Kidney (tissue), 22 donors: ENCODE measurements at places on chromosomes 1 and 21. TPM values are rescaled to one million over a fixed set of nuclear protein-coding genes. Genes with fewer than 3 reads are reported as not detected.
A peak's percentile ranks its signal among the peaks of the same experiment; 100 is the strongest.

The CASQ1 gene
- 0.57 TPM for total RNA-seq

The HNRNPU gene
- total RNA-seq: 329 TPM

The ARTN gene
- total RNA-seq: 1.9 TPM

The GIPC2 gene
- 10.7 TPM for total RNA-seq

The RGL1 gene
- 30.7 TPM for total RNA-seq

The P3R3URF gene
- total RNA-seq: not detected

The FOXJ3 gene
- total RNA-seq: 45.5 TPM

The PCAT6 gene
- 2.0 TPM for total RNA-seq

The SH2D5 gene
- total RNA-seq: 0.57 TPM

The FAM72C gene
- total RNA-seq: 0.38 TPM

The GNG4 gene
- total RNA-seq: not detected

DNA sequence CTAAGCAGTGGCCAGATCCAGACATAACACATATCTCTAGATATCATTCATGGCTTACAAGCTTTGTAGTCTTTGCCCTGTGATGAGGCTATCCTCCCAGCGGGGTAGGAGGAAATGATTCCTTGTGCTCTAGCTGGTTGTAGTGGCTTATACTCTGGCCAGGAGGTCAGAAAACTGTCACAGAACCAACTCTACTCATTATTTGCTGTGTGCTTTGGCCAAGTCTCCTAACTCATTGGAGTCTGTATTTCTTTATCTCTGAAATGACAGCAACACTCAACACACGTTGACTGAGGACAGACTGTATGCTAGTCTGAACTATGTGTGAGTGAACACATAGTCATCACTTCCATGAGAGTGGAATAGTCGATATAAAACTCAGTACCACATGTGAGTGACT lies 116.7 kb upstream of the F3 start:
- no peak for DNase-seq

DNA sequence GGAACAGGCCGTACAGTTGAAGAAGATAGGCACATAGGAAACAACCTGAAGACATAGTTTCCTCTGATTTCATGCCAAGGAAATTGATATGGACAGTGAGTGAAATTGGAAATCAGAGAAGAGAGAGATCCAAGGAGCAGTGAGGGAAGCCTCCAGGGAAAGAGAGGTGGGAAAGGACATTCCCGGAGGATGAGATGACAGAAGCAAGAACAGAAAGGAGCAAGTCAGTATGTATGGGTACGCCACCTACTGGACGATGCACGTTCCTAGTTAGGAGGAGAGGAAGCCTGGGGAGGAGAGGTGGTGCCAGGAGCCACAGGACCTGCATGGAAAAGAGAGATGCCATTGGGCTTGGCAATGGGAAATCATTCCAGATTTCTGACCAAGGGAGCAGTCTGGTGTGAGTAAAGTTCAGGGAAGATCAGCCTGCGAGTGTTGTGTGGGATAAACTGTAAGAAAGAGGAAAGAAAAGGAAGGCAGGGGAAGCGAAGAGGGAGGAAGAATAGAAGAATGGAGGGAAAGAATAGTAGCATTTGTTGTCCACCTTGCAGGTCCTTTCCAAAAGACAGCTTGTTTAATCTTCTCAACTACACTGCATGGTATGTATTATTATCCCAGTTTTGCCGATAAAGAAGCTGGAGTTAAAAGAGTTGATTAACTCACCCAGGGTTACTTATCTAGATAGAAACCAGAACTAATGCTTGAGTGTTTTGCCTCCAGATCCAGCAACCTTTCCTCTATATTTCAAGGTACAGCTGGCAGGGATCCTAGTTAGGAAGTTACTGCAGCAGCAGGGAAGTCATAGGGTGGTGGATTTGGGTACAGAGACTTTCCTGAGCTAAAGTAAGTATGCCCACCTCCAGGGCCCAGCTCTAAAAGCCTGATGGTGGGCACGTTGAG lies 27.4 kb downstream of the C1orf116 start:
- peak; percentile 56 for DNase-seq

GRCh38 chr1:167416506-167416905 lies 101.8 kb downstream of the CD247 start:
- DNase-seq: no peak

GRCh38 chr1:25727635-25728286 lies 72.2 kb upstream of the SELENON start:
- DNase-seq: peak; percentile 73

DNA sequence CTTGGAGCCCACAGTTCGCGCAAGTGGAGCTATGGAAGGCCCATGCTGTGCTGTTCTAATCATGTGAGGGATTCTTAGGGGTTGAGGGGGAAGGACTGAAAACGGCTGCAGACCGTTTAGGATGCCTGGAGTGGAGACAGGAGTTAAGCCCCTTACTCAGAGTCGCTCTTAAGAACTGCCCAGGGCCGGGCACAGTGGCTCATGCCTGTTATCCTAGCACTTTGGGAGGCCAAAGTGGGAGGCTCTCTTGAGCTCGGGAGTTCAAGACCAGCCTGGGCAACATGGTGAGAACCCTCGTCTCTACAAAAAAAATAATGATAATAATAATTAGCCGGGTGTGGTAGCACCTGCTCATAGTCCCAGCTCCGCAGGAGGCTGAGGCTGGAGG lies 1.1 kb downstream of the ZNF672 start:
- DNase-seq: no peak

GRCh38 chr1:204678721-204679475 lies 6.6 kb downstream of the LRRN2 start:
- no peak for DNase-seq

- no peak for DNase-seq
Measured at GRCh38 chr1:202217516-202217915, 23.9 kb downstream of the LGR6 start.

GRCh38 chr21:34914239-34914638 lies 134.9 kb downstream of the RUNX1 start:
- no peak for DNase-seq

DNA sequence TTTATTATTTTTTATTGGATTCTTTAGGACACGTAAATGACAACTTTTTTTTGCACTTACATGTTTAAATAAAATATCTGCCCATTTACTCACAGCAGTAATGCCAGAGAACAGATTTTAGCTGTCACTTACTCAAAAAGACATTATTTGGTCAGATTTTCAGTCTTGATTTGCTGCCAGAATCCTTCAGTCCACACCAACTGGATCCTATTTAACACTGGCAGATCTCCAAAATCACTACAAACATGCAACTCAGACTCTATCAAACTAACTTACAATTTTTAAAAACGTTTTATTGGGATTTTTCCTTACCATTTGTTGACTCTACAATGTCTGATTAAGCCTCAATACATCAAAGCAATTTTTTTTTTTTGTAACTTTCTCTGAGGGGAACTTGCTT lies 11.1 kb downstream of the ATP6V1G3 start:
- DNase-seq: no peak

DNA sequence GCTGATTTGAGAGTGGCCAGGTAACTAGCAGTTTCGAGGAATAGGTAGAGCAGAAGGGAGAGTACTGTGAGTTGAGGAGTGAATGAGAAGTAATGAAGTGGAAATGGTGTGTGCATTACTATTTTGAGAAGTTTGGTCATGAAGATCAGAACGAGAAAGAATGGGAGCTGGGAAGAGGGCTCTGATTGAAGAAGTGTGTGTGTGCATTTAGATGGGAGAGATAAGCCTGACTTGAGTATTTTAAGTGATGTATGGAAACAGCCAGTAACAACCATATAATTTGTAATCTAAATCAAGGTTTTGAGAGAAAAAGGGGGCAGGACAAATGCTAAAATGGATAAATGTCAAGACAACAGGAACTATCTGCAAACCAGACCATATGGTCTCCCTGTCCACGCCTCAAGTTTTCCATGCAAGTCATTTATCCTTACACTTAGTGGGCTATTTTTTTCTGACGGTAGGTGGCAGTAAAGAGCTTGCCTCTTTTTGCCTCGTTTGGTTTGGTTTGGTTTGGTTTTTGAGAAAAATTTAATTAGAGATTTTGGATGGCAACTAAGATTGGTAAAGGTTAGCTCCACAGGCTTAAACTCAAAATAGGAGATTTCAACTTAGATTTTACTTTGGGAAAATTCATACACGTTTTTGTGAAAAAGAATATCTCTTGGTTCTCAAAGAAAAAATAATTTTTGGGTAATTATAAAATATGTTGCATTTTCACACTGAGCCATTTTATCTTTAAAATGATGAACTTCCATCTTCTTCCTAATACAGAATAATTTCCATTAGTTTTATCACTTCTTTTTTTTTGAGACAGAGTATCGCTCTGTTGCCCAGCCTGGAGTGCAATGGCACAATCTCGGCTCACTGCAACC lies 9.5 kb upstream of the B3GALNT2 start:
- DNase-seq: peak; percentile 91

DNA sequence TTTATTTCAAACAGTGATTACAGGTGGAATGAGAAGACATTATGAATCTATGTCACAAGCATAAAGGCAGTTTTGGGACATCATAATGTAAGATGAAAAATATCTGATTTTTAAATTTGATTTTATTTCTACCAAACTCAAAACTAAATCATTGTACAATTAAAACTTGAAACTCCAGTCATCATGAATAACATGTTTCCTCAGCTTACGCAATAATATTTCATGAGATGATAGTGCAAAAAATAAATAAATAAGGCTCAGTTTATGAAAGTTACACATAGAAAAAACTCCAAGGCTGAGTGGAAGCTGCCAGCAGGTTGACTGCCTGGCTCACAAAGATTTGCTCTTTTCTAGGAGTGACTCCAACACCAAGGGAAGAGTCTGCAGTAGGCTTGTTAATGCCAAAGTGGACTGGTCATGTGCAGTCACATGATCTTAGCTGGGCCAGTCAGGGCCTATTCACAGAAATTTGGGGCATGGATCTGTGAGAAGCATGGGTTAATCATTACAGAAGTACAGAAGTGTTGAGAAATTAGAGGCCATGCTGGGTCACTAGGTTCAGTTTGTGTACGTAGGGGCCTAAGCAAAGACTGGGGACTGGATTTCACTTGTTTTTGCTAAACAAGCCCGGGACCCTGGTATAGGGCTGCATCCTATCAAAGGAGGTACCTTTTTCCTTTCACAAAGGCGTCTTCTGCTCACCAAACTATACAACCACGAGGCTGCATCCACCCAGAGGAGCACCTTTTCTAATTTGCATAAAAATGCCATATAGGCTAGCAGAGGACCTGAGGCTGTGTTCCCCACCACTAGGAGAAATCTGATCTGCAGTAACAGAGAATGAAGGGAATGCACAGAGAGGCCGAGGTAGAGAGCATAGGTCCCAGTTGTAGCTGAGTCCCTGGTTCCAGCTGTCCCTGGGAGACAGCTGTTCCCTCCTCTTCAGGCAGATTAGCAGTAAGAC lies 4.9 kb upstream of the ABCA4 start:
- no peak for DNase-seq

DNA sequence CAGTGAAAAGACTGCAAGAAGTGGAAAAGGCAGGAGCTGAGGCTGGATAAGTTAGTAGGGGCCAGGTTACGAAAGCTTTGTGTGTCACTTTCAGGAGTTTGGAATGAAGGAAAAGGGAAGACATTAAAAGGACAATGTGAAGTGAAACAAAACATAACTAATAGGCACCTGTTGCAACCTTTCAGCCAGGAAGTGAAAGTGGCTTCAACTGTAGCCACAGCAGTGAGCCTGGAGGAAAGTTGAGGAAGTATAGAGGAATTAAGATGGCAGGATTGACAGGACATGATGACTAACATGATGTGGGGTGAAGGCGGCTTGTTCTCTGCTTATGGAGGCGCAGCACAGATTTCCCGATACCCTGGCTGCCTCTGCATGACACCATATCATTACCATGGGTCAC lies 68.9 kb downstream of the C4BPA start:
- no peak for DNase-seq

- no peak for DNase-seq
Measured at GRCh38 chr1:110482662-110483307, 31.8 kb downstream of the PROK1 start.

GRCh38 chr1:94787691-94788090 lies 32.5 kb upstream of the SLC44A3 start:
- no peak for DNase-seq

DNA sequence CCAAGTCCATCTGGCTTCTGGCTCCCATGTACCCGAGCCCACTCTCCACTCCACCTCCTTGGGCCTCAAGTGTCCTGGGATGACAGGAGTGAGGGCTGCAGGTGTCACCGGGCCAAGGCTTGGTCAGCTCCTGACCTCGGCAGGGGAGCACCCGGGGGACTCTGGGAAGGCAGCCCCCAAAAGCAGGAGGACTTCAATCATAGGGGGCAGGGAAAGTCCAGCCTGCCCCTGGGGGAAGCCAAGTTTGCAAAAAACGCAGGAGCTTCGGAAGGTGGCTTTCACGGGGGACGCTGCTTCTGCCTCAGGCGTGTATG lies 56.8 kb downstream of the KCNAB2 start:
- peak; percentile 58 for DNase-seq

DNA sequence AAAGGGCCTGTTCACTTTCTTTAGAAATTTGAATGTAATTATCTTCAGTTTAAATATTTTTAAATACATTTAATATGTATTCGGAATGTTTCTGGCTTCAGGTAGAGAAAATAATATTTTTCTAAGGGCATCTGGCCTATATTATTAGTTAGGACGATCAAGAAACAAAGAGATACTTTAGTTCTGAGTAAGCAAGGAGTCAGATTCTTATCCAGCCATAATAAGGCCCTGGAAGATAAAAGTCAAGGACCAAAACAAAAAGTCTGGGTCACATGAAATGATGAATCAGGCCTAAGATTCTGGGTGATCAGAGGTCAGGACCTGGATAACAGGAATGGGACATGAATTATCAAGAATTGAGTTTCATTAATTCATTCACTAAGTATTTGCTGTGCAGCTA lies 6.3 kb downstream of the PHC2 start:
- DNase-seq: no peak

DNA sequence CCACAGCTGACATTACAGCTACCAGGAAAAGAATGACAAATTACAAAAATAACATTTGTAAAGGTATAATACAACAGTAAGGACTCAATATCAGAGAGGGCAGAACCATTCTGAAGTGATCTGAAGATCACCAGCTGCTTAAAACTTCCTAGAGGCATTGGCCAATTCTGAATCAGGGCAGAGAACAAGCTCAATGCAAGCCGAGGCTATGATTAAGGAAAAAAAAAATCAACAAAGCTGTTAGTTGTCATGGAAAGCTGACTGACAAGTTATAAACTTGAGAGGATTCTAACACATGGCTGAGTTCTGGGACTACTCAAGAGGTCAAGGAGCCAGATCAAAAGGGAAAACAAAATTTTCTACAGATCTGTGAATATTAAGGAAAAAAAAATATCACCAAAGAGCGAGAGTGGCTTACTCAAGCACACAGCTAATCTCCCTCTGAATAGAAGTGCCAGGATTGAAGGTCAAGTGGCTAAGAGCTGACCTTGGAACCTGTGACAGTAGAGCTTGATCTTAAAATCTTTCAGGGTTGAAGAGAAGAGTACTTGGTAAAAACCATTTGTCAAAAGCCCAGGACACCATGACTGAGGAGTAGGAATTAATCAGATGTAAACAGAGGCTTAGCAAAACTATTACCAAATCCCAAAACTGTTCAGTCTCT lies 383.4 kb downstream of the USP25 start:
- DNase-seq: no peak

- DNase-seq: peak; percentile 95
Measured at GRCh38 chr1:179016706-179017382, 8.8 kb upstream of the FAM20B start.

- no peak for DNase-seq
Measured at GRCh38 chr1:17465228-17465627, 25.8 kb upstream of the RCC2 start.
